ENCODE measurements at places on chromosomes 5 and 9. TPM values are rescaled to one million over a fixed set of nuclear protein-coding genes. Genes with fewer than 3 reads are reported as not detected.
A peak's percentile ranks its signal among the peaks of the same experiment; 100 is the strongest.

GRCh38 chr5:73120222-73121118 is at the start of gene TMEM171:
TSS of gene TMEM171 (plus strand) at chr5:73120575. CDS start at chr5:73123374, 2,799 bp downstream.
- peak; percentile 77 for DNase-seq

GRCh38 chr5:9063615-9064245 is 482.1 kb downstream of the SEMA5A start:
- DNase-seq = no peak

- no peak for DNase-seq
Measured at GRCh38 chr9:13113751-13114150, 165.7 kb downstream of the MPDZ start.

DNA sequence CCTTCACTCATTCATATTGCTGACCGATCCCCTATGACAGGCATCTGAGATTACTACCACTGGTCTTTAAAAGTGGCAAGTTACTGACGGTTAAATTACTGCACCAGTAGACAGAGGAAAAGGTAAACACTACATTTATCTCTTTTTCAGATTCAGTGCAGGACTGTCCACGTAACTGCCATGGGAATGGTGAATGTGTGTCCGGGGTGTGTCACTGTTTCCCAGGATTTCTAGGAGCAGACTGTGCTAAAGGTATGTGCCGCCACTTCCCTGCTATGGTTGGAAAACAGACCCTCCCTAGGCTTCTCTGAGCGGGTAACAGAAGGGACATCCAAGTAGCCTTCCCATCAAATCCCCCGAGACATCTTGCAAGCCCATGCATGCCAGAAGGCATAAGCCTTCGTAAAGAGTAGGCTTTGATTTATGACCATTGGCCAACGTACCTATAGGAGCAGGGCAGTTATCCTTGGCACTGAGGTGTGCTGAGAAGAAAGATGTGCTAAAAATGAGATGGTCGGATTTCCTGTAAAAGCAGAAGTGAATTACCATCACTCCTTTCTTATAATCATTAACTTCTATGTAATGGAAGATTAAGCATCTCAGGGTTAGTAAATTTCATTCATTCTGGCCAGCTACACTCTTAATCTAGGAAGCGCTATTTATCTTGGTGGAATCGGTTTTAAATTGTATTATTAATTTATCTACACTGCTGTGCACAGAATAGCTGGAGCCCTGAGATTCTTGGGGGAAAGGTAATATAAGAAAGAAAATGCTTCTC is 193.4 kb upstream of the WWC1 start:
- no peak for DNase-seq

Gene POLR3G
- 0.53 TPM for total RNA-seq

DNA sequence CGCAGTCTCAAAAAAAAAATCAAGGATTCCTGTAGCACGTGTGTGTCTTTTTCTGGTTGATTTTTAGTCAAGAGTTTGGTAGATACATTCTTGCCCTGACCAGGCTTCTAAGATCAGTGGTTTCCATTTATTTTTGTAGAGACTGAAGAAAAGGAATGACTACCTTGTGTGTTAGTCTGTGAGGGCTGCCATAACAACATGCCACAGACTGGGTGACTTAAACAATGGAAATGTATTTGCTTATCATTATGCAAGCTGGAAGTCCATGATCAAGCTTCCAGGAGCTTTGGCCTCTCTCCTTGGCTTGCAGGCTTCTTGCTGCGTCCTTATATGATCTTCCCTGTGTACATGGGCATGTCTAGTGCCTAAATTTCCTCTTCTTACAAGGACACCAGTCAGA is 127.0 kb downstream of the CCDC192 start:
- no peak for DNase-seq

GRCh38 chr9:116697362-116697761 is 10.3 kb downstream of the TRIM32 start:
- DNase-seq = no peak

- peak; percentile 19 for DNase-seq
Measured at GRCh38 chr5:18985171-18985758, 1002.7 kb downstream of the CDH18 start.

- no peak for DNase-seq
Measured at GRCh38 chr5:109484597-109484996, 74.8 kb upstream of the PJA2 start.

Data from cardiac muscle cell (in vitro differentiated cells and primary cell).